GM04504 (cell line): ENCODE measurements at places on chromosomes 13 and 19.

DNA sequence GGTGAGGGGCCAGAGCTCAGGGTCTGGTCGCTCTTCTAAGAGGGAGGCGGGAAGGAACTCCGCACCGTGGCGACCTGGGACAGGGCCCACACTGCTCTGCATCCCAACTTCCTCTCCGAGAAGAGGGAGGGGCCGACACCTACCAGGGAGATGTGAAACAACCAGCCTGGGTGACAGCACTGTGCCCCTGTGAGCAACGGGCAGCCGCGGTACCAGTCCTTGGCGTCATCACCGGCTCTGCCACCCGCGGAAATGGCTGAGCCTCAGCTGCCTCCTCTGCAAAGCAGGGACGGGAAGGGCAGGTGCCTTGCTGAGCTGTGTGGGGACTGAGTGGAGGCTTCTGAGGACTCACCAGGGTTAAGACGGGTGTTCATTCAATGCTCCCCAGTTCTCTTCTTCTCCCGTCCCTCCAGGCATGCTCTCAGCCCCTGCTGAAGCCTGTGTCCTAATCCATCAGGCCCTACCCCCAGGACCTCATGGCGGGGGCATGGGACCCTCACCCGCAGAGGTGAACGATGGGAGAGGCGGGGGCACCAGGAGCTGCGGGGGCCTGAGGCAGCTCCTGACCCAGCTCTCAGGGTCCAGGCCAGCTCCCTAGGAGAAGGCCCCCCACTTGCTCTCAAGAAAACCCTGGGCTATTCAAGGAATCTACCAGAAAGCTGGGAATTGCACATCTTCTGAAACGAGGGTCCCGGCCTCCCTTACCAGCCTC, 9.3 kb downstream of the ZNF787 start:
- DNase-seq: no peak

- no peak for DNase-seq
Observed at GRCh38 chr13:24922387-24922744, 158.4 kb downstream of the RNF17 start.

DNA sequence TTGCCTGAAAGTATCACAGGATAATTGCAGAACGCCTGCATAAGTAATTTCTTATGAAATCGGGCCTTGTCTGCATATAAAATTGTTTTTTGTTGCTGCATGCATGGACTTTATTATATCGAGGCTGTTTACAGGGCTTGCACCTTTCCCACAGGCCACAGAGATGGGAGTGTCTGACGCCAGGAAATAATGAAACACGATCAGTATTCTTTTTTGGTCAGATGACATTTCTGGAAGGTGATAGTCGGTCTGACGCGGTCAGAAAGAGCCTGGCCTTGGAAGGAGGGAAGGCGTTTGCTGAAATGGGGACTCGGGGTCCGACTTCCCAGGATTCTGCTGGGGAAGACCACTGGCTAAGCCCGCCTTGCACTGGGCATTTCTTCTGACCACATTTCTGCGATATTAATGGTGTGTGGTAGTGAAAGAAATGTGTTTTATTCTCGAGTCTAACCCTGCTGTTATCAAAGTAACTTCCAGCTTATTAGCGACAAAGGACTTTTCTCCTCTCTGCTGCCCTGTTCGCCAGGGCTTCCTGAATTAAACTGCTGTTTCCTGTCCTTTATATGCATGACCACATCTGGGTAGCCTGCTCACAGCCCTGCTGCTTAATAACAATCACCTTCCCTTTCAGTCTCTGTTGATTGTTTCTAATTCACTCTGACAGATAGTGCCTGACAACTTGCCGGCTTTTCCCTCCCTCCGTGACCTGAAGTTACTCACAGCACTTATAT, 11.6 kb upstream of the ZNF536 start:
- no peak for DNase-seq

DNA sequence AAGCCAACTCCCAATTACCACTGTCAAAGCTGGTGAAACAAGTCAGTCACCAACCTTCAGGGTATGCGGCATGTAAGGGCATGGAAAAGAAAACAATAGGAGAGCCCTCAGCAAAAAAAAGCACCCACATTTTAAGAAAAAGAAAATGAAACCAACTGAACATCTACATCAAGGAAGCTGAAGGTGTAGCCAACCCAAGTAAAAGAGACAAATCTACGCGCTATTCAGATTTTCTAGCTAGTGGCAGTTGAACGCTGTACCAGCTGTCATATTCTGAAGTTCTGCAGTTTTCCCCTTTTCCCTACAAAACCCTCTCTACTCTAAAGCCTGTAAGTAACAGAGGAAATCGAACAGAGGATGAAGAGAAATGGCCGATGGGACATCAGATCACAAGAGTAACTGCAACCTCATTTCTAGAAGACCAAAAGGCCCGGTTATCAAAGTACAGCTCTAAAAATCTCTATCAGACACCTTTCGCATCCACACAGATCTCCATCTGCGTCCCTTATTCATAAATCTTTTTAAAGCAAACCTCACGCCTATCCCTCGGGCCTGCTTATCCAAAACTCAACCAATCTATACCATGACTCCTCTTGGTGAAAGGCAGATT, 1.4 kb downstream of the MYCBP2 start:
- no peak for DNase-seq
